ENCODE measurements at places on chromosomes 6 and 20. TPM values are rescaled to one million over a fixed set of nuclear protein-coding genes. Genes with fewer than 3 reads are reported as not detected.

FAM110A gene
- 3.1 TPM for total RNA-seq

TREML1 gene
- not detected for total RNA-seq

SPDEF gene
- total RNA-seq: not detected

PARD6B gene
- 7.1 TPM for total RNA-seq

TNF gene
- total RNA-seq: 0.35 TPM

PRND gene
- not detected for total RNA-seq

VWA7 gene
- 12.8 TPM for total RNA-seq

DNA sequence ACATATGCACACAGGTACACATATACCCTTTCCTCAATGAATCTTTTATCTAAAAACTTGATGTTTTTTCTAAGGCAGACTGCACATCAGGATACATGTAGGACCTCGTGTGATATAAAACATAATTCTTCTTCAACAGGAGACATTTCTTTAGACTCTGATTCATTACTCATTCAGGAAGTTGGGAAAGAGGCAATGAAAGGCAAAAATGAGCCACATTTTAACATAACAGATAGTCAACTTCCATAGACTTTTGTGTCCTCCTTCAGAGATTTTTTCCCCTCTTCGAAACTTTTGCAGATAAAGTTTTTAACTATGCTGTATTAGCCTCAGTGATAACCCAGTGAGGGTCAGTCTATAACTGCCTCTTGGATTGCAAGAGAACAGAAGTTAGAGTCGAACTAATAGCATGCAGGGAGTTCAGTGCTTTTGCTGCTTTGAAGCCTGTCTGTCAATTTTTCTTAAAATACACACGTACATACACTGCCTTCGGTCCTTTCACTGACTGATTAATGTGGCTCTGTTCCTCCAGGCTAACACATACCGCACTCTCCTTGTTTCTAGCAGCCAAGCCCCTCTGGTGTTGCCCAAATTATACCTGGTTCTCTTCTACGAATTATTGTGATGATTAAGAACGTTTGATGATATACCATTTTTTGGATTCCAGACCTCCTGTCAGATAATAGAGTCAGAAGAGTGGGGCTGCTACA lies 562.5 kb upstream of the MAP3K7 start:
- no peak for DNase-seq

GRCh38 chr6:108009894-108010293 lies 51.9 kb upstream of the SEC63 start:
- DNase-seq: no peak

DNA sequence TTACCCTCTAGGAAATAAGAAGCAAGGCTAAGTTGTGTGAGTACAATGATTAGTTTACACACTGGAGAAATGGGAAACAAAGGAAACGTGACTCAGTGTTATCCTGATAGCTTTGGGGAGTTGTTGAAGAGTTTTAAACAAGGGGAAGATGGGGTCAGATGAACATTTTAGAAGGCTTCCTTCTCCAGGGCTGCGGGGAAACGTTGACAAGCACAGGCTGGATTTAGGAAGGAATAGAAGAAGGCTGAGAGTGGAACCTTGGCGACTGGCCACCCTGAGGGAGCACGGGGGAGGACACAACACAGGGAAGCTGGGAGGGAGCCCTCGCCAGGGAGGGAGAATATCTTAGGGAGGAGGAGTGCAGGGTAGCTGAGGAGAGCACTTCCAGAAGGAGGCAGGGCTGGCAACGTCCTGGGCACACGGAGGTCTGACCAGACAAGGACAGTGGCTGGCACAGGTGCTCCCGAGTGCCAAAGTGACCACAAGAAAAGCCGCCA lies 134.7 kb downstream of the AIG1 start:
- DNase-seq: peak; percentile 52

- peak; percentile 80 for DNase-seq
These were observed 521.6 kb downstream of the CD83 start for GRCh38 chr6:14638906-14639761.

- DNase-seq: no peak
These were observed 266.8 kb downstream of the DOK5 start for GRCh38 chr20:54742193-54742592.

DNA sequence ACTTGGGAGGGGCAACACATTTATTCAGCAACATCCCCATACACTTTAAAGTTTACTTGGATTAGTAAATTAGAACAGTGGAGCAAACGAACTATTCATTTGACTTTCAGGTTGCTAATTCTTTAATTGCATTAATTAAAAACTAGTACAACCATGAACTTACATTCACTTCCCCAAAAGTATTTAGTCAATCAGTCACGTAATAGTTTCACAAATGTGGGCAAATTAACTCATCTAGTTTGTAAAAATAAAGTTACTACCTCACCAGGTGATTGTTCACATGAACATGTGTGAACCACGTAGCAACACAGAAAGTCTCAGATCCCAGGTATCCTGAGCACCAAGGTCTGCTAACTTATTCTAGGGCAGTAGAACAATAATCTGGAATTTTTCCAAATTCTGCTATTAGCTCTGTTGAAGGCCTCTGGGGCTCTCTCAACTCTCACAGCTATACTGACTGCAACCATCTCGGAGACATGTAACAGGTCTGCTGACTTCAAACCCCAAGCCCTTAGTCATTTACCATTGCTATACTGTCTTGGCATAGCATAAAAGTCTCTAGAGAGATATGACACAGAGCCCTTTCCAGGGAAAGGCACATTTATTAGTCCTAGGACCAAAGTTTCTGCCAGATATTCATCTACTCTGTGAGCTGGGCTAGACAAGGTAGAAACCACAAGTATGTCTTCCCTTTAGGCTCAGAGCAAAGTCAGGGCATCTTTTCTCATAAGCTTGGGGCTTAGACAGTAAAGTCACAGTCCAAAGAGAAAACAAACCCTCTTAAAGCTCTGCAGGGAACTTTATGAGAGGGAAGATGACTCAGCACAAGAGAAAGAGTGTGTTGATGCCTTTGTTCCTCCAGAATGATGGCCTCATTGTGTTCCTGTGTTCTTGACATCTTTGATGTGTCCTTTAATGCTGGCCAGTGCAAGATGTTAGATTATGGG lies 50.9 kb upstream of the CCDC28A start:
- DNase-seq: no peak

DNA sequence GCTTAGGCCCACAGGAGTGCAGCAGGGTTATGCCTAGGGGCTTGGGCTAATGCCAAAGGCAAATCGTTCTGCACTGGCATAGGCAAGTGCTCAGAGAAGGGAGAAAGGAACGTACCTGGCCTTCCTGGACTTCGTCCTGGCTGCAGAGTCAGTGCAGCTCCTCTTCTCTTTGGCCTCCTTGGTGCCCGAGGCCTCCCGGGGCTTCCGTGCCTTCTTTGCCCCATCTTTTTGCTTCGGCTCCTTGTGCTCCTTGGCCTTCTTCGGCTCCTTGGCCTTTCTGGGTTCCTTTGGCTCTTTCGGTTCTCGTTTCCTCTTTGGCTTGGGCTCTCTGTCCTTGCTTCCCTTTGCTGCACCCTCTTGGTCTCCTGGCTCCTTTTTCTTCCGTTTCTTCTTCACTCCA lies 85.2 kb downstream of the CHD6 start:
- DNase-seq: no peak

GRCh38 chr6:109772883-109773431 lies 81.9 kb downstream of the FIG4 start:
- DNase-seq: peak; percentile 81

GRCh38 chr6:159092631-159093030 lies 47.8 kb upstream of the TAGAP start:
- no peak for DNase-seq
